ENCODE measurements at places on chromosomes 5 and 9. TPM values are rescaled to one million over a fixed set of nuclear protein-coding genes. Genes with fewer than 3 reads are reported as not detected.

DNA sequence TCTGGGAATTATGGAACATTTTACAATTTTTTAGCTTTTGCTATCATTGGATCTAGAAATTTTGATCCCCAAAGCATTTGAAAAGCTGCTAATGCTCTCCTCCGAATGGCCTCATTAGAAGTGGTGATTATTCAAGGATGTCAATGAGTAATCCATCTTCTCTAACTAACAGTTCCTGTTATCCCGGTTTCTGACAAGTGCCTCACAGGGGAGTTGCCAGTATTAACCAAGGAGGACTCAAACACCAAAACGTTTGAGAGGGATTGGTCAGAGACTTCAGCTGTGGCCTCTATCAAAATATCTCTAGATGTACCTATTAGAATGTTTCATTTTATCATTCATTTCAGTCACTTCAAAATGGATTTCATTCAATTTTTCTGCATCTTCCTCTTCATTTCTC, 208.3 kb upstream of the ITGA1 start:
- no peak for DNase-seq

DNA sequence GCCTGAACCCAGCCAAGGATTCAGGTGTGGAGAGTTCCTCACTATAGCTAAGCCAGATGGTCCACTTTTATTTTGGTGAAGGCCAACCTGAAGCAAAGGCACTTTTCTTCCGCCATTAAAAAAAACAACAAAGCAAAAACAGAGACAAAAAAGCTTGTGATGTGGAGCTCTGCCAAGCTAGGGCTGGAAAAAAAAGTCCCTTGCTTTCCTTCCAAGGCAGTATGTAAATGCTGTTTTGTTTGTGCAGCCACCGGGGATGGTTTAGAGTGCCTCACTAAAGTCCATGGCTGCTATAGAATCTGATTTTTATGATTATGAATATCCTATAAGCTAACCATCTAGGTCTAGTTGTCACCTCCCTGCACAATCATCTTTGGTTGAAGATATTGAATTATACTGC, 14.9 kb downstream of the MEGF10 start:
- DNase-seq = no peak

Gene OTP
- not detected for total RNA-seq

- DNase-seq = peak; percentile 82
Measured at GRCh38 chr5:53479590-53480415, 626 bp upstream of the FST start.

Gene IFNA13
- not detected for total RNA-seq

- DNase-seq = no peak
Measured at GRCh38 chr5:40672425-40672824, 7.3 kb upstream of the PTGER4 start.

Data from Right ventricle myocardium superior (tissue), 1 donor.